ENCODE measurements at places on chromosomes 16 and 17. TPM values are rescaled to one million over a fixed set of nuclear protein-coding genes. Genes with fewer than 3 reads are reported as not detected.

GRCh38 chr16:60302261-60302660 is 1568.1 kb upstream of the GOT2 start:
- no peak for DNase-seq

DNA sequence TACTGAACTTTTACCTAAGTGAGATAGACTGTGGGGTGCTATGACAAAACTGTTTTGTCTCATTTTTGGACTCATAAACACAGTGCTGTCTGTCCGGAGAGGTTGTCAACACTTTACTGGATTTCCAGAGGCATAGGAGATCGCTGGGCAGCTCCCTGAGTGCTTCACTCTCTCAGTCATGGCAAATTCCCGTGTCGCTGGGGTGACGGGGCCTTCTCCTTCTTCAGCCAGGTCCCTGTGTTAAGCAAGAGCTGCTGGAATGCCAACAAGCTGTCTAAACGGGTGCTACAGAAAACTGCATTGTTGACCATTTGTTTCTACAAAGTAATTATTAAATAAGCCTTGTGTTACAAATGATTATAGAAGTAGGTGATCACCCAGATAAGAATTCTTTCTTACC is 141.6 kb downstream of the DNAH9 start:
- no peak for DNase-seq

DNA sequence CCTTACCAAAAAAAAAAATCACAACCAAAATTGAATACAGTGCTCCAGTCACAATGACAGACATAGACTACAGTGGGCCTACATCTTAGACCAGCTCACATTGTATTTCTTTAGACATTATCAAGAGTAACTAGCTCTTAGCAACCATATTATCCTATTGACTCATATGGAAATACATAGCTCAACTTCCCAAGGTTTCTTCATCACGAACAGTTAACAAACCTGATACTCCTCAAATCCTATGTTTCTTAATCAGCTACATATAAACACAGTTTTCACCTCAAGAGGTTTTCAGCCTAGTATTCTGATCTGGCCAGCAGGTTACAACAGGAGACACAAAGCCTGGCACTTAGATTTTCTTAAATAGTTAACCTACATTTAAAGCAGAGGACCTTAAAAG is 29.7 kb downstream of the CMC2 start:
- DNase-seq: no peak

The SRCIN1 gene
- not detected for total RNA-seq

The KRT33B gene
- total RNA-seq: not detected

DNA sequence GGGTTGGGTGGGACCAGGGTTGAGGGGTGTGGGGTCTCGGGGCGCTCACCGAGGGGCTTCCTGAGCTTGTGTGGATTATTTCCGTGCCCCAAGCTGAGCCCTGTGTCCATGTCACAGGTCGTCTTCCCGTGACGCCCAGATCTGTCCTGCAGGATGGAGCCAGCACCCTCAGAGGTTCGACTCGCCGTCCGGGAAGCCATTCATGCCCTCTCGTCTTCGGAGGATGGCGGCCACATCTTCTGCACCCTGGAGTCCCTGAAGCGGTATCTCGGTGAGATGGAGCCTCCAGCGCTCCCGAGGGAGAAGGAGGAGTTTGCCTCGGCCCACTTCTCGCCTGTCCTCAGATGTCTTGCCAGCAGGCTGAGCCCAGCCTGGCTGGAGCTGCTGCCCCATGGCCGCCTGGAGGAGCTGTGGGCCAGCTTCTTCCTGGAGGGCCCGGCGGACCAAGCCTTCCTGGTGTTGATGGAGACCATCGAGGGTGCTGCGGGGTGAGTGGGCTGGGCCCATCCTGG is 1.0 kb downstream of the TELO2 start:
- DNase-seq: no peak

DNA sequence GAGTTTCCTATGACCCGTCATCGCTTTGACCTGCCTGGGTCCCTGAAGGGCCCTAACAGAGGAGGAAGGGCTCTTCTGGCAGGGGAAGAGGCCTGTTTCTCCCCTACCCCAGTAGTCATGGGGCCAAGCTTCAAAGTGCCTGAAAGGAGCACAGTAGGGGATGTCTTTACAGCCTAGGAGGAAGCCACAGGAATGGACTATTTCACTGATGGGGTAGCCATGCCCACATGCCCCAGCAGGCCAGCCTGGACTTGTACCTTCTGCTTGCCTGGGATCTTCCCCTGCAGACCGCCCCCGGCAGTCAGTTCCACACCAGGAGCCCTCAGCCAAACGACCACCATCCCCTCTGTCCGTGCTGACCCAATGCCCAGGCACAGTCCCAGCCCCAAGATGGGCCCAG is 41.8 kb upstream of the PEMT start:
- DNase-seq: no peak

DNA sequence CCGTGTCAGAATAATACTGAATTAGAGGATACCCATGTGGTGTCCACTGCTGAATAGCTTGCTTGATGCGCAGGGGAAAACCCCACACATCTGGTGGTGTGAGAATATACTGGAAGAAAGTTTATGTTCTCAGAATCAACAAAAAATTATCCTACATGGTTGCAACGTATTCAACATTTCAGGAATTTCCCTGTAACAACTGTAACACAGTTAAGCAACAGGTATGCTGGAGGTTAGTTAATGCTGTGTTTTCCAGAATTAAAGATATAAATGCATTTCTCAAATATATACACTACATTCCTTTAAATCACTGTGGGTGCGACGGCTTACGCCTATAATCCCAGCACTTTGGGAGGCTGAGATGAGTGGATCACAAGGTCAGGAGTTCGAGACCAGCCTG is 5.4 kb downstream of the CNOT1 start:
- DNase-seq: no peak

- DNase-seq: no peak
These were observed 58.8 kb downstream of the CPPED1 start for GRCh38 chr16:12744860-12745259.

- DNase-seq: no peak
These were observed 16.0 kb upstream of the HEATR6 start for GRCh38 chr17:60094754-60095153.

DNA sequence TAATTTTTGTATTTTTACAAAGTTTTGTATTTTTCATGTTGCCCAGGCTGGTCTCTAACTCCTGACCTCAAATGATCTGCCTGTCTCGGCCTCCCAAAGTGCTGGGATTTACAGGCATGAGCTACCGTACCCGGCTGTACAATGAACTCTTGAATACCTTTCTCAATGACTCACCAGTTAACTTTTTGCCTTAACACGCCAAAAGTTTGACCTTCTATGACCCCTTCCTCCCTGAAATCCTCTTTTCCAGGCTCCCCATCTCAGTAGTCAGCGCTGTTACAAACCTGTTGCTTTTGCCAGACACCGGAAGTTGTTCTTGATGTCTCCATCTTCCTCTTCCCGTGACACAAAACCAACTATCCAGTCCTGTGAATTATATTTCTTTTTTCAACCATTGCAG is 158.1 kb upstream of the ASIC2 start:
- no peak for DNase-seq

The ATP1B2 gene
- total RNA-seq: not detected

The FOXN1 gene
- total RNA-seq: not detected

DNA sequence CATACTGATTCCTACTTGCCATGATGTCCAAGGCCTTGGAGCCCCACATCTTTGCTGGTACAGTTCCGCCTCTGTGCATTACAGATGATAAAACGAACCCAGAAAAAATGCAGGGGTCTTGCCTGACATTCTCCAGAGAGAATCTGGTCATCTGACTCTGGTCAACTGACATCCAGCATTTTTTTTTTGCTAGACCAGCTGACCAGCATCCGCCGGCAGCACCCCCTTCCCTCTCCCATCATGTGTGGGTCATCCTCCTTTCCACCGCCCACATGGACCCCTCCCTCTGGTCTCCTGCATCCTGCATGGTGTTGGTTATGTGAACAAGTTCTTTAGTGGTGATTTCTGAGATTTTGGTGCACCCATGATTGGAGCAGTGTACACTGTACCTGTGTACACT is 47.1 kb downstream of the CDH1 start:
- no peak for DNase-seq

GRCh38 chr16:2443555-2443954 is 14.3 kb downstream of the CCNF start:
- DNase-seq: no peak

DNA sequence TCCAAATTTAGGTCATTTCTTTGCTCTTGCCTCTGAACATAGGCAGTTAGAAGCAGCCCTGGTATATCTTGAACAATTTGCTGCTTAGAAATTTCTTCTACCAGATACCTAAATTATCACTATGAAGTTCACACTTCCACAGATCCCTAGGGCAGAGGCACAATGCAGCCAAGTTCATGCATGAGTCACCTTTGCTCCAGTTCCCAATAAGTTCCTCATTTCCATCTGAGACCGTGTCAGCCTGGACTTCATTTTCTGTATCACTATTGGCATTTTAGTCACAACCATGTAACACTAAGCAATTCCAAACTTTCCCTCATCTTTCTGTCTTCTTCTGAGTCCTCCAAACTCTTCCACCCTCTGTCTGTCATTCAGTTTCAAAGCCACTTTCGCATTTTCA is 45.0 kb downstream of the KCNJ16 start:
- no peak for DNase-seq

The PAQR4 gene
- total RNA-seq: 53.6 TPM

DNA sequence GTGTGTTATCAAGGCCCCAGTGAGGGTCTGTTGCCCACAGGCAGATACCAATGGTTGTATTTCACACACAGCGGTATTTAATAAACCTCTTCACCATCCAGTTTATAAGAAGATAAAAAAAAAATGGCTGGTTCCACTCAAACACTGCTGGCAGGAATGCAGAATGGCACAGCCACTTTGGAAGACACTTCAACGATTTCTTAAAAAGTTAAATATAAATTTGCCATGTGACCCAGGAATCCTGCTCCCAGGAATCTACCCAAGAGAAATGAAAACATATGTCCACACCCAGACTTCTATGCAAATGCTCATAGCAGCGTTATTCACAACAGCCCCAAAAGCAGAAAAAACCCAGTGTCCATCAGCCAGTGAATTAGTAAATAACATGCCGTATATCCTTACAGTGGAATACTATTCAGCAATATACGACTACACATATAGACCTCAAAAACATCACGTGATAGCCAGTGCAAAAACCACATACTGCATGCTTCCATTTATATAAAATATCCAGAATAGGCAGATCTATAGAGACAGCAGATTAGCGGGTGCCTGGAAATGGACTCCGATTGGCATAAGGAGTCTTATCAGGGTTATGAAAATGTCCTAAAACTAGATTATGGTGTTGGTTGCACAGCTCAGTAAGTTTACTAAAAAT is 38.7 kb downstream of the XYLT1 start:
- no peak for DNase-seq

- DNase-seq: no peak
These were observed 30.9 kb downstream of the GLG1 start for GRCh38 chr16:74575807-74576643.

GRCh38 chr16:17529982-17530760 is 59.4 kb upstream of the XYLT1 start:
- DNase-seq: peak; percentile 68

All from activated CD8-positive, alpha-beta T cell treated with anti-CD3 and anti-CD28 coated beads, Interleukin-2, amount 10 ng/mL, durations not matched to agents 7 days and 5 days (primary cell).